Activated T-cell treated with anti-CD3 and anti-CD28 coated beads, Interleukin-2, amount 50 U/mL, for 72 hours (primary cell): ENCODE measurements at places on chromosomes 5 and 9. TPM values are rescaled to one million over a fixed set of nuclear protein-coding genes. Genes with fewer than 3 reads are reported as not detected.

The APBA1 gene
- 1.2 TPM for total RNA-seq

GRCh38 chr5:135208555-135208902, 174.5 kb upstream of the PITX1 start:
- DNase-seq, result no peak

The FBLL1 gene
- total RNA-seq, result 1.6 TPM

The SPATA31A5 gene
- total RNA-seq, result not detected

GRCh38 chr5:150789943-150790611, 11.5 kb downstream of the SMIM3 start:
- peak; percentile 84 for DNase-seq

- no peak for DNase-seq
Observed at GRCh38 chr9:108049671-108050494, 560.3 kb upstream of the KLF4 start.

The SH3TC2 gene
- 0.24 TPM for total RNA-seq

GRCh38 chr5:86970361-86970760, 297.3 kb upstream of the RASA1 start:
- no peak for DNase-seq

The AJM1 gene
- 5.3 TPM for total RNA-seq

The RLN2 gene
- total RNA-seq, result 4.0 TPM

The CRB2 gene
- not detected for total RNA-seq

DNA sequence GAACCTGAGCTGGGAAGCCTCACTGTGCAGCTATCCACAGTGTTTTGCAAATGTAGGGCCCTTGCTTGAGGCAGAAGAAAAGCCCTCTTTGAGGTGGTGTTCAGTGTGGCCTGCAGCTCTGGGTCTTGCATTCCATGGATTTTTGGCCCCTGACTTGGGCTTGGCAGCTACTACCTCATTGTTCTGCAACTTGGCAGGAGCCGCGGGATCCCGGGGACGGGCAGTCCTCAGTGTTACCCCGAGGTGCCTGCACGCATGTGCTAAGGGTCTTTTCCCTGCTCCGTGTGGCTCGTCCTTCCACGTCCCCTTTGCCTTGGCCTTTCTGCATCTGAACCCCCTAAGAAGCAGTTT, 39.8 kb downstream of the NEK6 start:
- no peak for DNase-seq

GRCh38 chr5:2158109-2158508, 275.4 kb upstream of the IRX4 start:
- DNase-seq, result no peak

DNA sequence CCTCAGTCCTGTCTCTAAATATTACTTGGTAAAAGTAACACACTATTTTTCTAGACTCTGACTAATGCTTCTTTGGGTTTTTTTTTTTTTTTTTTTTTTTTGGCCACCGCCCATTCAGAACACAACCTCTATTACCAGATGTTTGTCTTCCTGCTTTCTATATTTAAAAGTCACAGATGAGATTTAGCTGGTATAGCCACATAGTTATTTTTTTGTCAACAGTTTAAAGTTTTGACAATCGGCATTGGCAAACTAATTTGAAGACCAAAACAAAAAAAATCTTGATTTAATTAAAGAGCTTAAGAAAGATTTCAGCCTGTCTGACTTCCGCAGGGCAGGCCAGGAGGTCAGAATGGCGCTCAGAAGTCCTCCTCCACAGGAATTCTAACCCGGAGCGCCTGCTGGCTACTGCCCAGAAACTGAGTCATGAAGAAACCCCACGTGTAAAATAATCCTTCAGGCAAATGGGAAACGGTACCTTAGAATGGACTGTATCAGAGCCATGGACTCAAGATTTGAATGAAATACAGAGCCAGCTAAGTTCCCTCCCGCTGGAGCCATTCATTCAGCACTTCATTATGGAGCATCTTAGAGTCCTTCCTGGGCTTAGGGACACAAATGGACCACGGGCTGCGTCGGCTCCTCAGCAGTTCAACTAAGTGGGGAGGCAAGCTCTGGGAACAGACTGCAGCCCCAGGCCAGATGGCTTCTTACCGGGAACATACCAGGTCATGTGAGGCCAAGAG, 55.6 kb downstream of the PTPDC1 start:
- no peak for DNase-seq

The CTNND2 gene
- not detected for total RNA-seq

The BTNL8 gene
- 1.2 TPM for total RNA-seq

The GLDC gene
- 5.2 TPM for total RNA-seq

DNA sequence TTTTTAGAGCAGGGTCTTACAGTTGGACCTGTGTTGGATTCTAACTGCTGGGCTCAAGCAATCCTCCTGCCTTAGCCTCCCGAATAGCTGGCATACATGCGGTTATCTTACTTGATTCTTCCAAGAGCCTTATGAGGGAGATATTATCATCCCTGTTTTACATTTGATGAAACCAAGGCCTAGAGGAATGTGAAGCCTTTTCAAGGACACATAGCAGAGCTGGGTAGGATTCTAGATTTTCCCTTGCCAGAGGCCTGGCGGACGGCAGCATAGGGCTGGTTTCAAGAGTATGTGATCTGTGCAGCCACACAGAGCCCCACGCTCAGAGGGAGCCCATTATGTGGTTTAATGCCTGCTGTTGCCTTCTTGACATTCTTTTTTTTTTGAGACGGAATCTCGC, 24.2 kb downstream of the NDST1 start:
- DNase-seq, result no peak

DNA sequence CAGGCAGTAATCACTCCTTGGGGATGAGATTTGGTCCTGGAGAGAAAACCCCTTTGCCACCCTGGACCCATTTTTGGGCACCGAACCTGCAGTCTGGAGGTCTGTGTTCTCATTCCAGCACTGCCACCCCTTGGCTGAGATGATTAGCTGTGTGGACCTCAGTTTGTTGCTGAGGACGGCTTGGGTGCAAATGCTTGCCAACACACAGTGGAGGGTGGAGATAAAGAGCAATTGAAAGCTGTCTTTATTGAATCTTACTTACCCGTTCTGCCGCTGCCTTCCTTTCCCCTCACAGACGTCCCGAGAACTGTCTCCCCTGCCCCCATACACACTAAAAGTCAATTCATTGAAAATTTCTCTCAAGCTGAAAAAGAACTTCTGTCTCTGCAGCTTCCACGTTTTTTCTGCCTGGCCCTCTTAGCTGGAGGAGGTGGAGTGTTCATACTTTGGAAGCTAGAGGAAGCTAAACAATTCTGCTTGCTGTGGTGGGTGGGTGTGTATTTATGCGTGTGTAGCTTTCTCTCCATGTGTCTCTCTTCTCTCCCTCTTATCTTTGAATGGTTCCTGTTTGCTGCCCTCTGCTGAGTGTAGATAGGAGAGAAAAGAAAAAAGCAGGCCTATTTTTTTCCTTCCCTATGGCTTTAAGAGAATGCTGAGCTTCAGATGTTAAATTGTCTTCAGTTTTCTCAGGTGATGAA, 6.6 kb downstream of the GALNT10 start:
- DNase-seq, result peak; percentile 27

DNA sequence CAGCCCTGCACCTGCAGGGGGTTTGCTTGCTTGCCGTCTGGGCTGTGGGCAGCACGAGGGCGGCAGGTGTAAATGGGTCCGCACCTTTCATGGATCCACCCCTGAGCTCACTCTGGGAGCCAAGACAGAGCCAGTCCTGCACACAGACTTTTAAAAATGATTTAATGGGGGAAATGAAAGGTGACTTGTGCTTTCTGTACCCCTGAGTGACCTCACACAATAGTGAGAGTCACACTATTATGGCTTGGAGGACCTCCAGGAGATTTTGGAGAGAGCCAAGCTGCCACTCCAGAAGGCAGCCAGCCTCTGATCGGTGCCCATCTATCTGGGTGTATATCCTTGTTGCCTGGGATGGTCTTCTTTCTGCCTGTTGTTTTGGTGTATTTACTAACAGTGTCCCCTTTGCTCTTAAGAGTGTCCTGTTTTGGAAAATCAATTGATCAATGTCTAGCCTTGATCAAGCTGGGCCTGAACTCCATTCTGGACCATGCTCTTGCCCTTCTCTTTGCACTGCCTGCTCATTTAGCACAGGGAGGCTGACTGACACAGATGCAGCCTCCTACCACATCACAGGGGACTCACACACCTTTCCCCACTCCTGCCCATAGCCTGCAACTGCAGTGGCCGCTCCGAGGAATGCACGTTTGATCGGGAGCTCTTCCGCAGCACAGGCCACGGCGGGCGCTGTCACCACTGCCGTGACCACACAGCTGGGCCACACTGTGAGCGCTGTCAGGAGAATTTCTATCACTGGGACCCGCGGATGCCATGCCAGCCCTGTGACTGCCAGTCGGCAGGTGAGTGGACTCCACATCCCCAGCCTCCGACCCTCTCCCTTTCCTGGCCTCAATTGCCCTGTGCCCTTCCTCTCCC, 29.5 kb downstream of the LAMC3 start:
- no peak for DNase-seq

The HSPA5 gene
- total RNA-seq, result 211 TPM

- no peak for DNase-seq
Observed at GRCh38 chr5:78373231-78373630, 12.8 kb downstream of the SCAMP1 start.

The CCNG1 gene
- 261 TPM for total RNA-seq

The NAIF1 gene
- total RNA-seq, result 17.9 TPM

DNA sequence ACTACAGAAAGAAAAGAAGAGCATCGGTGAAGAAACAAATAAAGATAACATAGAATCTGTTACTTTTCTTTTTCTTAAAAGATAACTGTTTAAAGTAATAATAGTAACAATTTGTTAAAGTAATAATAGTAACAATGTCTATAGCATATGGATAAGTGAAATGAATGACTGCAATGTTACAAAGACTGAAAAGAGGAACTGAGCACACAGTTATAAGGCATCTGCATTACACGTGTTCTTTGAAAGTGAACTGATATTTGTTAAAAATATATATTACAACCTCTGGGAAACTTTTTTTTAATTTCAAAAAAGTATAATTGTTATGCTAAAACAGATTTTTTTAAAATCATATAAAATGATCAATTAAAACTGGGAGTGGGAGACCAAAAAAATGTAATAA, 88.4 kb upstream of the FST start:
- no peak for DNase-seq

DNA sequence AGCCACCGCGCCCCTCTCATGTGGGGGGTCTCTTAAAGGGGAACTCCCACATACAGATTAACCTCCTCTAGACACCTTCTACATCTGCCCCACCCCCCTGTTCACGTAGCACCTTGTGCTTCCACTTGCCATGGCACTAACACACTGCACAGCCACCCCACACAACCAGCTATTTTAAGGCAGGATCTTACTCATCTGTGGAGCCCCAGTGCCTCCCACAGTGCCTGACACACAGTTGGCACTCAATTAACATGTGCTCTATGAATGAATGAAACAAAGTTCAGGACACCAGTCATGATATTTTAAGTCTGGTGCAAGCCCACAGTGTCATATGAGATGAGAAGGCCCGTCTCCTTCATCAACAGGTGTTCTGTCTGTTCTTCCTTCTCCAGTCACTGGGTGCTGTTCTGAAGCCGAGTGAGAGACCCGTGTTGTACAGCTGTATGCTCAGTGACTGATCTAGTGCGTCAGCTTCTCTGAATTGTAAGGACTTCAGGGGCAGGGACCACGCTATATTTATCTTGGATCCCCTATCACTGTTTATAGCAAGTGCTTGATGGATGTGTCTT, 149.1 kb downstream of the TLE1 start:
- no peak for DNase-seq

The SOHLH1 gene
- total RNA-seq, result not detected

DNA sequence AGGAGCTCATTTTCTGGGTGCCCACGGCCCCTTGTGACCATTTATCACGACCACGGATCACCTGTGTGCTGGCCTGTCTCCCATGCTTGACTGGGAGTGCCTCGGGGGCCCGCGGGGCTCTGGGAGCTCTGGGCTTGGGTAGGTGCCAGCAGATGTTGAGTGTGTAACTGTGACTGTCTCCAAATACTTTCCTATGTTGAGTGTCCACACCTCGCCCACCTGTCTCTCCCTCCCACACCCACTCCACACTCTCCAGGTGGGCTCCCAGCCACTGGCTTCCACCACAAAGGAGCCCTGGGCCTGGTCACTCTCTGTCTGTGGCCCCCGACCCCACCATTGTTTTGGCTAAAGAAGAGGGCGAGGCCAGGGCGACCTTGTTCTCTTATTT, 196.4 kb downstream of the CDK5RAP2 start:
- DNase-seq, result no peak

DNA sequence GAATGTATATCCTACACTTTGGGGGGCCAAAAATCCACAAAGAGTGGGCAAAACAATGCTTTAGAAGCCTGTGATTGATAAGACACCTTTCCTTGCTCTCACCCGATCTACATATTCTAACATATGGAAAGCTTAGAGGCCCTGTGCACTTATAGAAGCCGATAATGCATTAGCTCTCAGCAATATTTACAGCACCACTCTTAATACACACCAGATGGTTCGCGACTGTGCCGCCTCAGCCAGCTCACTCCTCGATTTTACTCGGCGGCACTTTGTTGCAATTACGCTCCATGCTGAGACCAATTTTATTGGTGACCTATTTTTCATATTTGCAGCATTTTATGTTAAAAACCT, 18.8 kb downstream of the NR2F1 start:
- no peak for DNase-seq

DNA sequence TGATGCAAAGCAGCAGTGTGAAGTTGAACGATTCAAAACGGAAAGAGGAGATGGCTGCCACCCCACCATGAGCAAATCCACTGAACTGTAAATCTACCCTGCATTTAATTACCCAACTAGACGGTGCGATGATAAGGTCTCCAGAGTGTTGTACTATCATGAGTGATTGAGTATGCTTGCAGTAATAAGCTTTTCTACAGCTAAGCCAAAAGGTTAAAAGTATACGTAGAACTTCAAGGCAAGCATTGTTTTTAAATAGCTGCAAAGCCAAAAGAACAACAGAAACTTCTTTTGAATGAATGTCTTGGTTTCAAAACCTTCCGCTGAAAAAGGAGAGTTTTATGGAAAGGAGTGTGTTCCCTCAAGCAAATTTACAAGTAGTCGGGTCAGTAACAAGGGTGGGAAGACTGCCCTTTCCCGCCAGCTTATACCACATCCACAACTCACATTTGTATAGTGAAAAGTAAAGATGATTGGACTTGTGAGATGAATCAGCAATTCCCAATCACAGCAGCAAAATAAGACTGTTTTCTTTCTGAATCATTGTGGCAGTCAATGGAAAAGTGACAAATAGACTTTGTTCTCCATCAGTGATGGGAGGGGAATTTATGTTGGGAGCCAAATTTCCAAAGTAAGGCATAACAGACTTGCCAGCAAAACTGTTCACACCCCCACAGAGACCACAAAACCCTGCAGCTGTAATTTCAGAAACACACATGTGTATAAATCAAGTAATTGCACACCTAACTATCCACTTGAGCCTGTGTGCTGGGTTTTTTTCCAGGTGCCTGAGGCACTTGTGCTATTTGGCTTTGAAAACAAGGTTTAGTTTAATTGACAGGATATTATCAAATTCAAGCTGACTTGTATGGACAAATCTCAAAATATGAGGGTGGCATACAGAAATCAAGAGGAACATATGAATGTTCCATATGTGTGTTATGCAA, 407.7 kb upstream of the GRAMD2B start:
- DNase-seq, result no peak

- DNase-seq, result no peak
Observed at GRCh38 chr5:180079702-180080466, 8.3 kb upstream of the RNF130 start.
